Activated CD4-positive, alpha-beta T cell treated with anti-CD3 and anti-CD28 coated beads, Interleukin-2, Interleukin-4, amounts not matched to agents 100 ng/mL and 50 ng/mL, durations not matched to agents 16 hours and 8 hours (primary cell): ENCODE measurements at places on chromosomes 1 and 21.

DNA sequence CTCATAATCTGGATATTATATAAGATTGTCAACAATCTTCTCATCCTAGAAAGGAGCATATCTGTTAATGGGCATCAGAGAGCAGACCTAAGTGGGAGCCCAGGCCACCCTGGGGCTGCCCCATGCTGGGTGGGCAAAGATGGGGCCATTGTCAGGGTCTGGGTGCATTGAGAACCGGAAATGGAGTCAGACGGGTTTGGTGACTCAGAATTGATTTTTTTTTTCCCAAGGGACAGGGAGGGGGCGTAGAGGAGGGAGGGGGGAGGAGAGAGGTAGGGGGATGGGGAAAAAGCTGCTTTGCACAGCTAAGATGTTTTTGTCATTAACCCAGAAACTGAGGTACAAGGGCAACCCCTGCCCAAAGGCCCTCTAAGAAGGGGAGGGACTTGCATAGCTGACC is 1.3 kb downstream of the ATXN7L2 start:
- no peak for DNase-seq

GRCh38 chr1:48285525-48285924 is 63.0 kb downstream of the SLC5A9 start:
- no peak for DNase-seq

DNA sequence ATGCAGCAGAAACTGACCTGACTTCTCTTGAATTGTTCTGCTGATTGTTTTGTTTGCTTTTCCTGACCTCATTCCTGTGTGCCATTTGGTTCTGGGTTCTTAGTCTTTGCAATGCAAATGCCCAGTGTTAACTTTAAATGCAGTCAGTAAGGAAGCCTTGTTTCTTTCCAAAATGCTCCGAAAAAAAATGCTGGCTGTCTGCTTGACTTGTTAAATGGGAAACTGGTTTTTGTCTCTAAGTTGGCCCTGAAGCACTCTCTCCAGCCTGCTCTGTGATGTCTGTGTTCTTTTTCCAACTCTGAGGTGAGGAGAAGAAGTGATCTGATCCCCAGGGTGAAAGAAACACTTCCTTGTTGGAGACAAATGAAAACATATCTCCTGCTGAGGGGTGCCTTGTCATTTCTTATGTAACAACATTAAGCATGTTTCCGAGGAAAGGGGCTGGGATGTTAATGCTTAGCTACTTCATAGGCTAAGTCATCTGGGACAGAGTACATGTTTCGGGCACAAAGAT is 256.3 kb upstream of the ADGRL4 start:
- DNase-seq = no peak

GRCh38 chr21:14010729-14011128 is 200.0 kb downstream of the LIPI start:
- DNase-seq = no peak

GRCh38 chr1:214637722-214638458 is 34.9 kb downstream of the CENPF start:
- peak; percentile 18 for DNase-seq

GRCh38 chr21:44765231-44766013 is 36.2 kb downstream of the UBE2G2 start:
- DNase-seq = peak; percentile 37

DNA sequence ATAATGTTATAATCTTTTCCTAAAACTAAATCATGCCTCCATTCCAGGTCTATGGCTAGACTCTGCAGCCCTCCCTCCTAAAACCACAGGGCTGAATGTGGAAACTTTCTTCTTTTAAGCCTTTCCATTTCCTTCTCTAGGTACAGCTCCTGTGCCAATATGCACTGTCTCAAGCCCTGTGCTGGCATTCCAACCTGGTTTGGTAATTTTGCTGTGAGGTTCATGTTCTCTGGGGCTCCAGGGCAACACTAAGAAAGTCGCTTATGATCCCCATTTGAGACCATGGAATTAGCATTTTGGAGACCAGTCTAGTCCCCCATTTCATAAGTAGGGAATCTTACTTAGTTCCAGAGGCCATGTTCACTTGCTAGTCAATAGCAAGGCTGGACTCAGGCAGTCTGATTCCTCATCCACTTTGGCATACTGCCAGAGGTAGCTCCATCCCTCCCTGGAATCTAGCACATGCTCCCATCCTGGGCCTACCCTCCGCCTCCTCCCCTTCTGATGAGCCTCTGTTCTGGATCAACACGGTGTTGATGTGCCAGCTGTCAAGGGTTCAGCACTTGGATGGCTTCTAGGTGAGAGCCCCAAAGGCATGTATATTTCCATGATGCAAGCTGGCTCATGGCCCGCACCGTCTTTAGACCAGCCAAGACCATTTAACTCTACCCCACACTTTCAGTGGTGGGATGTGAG is 36.5 kb downstream of the ZMYND12 start:
- DNase-seq = no peak

DNA sequence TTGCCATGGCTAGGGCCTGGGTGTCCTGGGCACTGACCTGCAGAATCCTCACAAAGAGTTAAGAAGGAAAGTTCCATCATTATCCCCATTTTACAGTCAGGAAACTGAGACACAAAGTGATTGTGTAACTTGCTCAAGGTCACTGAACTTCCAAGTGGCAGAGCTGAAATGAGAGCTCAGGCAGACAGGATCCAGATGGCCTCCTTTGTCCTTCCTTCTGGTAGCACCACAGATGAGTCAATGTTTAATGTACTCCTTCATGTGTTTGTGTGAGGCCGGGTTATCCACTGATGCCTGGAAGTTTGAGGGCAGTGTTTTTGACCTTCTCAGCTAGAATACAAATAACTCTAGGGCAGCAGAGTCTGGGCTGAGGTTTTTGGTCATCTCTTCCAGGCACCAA is 207.0 kb downstream of the TNR start:
- no peak for DNase-seq

GRCh38 chr1:12778061-12778460 is 4.5 kb downstream of the PRAMEF12 start:
- DNase-seq = no peak

DNA sequence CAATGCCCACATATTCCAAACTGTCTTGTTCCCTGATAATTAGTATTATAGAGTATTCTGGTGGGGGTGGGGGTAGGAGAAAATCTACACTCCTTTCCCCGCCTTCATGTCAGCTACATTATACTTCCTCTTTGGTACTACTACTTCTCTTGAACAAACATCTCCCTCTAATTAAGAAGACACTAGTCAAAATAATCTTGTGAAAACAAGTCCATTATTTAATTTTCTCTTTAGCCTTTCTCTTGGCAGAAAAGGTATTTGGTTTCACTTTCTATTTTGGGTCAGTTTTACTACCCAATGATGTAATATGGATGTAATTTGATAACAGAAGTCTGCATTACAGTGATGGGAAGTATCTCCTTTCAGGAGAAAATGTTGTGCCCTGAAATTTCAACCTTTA is 22.5 kb downstream of the NTMT2 start:
- DNase-seq = no peak

DNA sequence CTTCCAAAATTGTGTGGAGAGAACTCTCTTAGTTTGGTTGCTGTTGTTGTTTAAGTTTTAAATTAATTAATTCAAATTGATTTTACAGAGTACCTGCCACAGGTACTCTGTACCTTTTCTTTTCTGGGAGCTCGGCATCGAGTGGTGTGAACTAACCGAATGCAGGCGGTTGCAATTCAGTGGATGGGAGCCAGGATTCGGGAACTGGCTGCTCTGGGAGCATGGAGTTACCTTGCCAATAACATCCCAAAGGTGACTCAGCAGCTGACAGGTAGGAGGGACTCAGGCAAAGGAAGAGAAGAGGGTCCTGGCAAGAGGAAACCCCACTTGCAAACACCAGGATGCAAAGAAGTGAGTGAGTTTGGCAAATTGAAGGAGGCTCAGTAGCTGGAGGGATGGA is 24.7 kb upstream of the KANK4 start:
- no peak for DNase-seq

DNA sequence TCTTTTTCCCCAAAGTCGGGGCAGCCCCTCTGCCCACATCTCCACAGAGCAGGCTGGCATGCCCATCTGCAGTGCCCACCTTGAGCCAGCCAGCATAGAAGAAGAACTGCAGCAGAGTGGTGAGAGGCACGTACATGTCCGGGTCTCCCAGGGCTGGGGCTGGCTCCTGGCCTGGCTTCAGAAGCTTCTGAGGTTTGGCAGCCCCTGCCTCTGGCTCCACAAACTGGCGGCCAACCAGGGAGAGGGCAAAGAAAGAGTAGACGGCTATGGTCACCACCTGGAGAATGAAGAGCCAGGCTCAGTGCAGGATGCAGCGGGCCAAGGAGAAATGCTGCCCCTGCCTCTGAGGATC is 3.0 kb downstream of the BEST4 start:
- DNase-seq = no peak

- DNase-seq = no peak
Observed at GRCh38 chr1:178344513-178345091, 152.2 kb downstream of the CLEC20A start.

- no peak for DNase-seq
Observed at GRCh38 chr1:212753749-212754148, 37.8 kb downstream of the NSL1 start.

DNA sequence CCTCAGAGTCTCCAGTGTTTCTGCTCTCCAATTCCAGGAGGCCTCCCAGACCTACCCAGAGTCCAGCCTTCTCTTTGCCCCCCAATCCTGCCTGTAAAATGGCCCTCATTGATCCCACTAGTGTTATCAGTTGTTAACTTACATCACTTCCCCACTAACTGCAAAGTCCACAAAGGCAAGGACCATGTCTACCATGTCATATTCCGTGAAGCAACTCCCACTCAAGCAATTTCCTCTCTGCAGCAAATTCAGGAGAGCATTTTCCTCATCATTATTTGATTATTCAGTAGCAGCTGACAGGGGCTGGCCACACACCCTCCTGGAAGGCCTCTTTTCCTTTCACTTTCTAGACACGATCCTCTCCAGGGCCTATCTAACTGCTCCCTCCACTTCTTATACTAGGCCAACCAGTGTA is 153.5 kb downstream of the RERE start:
- no peak for DNase-seq

DNA sequence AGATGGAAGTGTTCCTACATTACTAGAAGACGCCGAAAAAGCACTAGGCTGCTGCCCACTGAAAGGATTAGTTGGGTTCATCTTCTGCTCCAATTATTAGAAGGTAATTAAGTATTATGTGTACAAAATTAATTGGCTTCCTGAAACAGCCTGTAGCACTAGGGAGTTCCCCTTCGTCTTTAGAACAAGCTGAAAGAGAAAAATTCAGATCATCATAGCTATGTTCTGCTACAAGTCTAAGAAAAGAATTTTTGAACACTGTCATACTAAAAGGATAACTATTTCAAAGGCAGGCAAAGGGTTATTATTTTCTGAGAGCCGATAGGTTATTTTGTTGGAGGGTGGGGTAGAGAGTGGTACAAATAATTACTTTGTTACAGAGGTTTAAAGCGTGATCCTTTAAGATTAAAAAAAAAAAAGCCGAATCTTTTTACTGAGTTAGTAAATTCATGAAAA is at the start of gene MCM3AP:
Gene MCM3AP, minus strand, starts transcription at position 406 of the 456 bp plus-strand sequence. Its CDS starts 325 bp downstream, at position 81.
- DNase-seq = no peak

DNA sequence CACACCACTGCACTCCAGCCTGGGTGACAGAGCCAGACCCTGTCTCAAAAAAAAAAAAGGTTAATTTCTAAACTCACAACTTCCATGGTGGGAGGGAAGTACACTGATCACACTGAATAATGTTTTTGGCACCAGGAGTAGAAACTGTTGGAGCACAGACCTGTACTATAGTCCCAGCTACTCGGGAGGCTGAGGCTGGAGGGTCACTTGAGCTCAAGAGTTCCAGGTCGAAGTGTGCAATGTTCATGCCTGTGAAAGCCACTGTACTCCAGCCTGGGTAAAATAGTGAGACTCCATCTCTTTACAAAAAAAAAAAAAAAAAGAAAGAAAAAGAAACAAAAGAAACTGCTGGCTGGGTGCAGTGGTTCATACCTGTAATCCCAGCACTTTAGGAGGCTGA is 35.3 kb downstream of the TMEM50B start:
- DNase-seq = no peak

- DNase-seq = no peak
Observed at GRCh38 chr1:156122086-156122485, 7.6 kb downstream of the LMNA start.

DNA sequence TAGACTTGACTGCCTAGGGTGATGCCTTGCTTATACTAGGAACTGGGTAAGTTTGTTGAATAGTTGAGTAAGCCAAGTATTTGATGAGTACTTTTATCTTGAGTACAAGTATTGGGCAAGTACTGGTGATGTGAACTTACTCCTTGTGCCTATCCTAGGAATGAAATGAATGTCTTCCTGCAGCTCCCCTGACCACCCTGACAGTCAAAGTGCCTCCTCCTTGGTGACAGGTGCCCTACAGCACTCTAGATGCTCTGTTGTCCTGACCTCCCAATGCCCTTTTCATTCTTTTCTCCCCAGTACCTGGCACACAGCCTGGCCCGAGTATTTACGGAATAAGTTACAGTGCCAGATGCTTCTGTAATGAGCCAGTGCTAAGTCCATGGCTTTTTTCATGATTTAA is 25.5 kb downstream of the PCSK9 start:
- no peak for DNase-seq

DNA sequence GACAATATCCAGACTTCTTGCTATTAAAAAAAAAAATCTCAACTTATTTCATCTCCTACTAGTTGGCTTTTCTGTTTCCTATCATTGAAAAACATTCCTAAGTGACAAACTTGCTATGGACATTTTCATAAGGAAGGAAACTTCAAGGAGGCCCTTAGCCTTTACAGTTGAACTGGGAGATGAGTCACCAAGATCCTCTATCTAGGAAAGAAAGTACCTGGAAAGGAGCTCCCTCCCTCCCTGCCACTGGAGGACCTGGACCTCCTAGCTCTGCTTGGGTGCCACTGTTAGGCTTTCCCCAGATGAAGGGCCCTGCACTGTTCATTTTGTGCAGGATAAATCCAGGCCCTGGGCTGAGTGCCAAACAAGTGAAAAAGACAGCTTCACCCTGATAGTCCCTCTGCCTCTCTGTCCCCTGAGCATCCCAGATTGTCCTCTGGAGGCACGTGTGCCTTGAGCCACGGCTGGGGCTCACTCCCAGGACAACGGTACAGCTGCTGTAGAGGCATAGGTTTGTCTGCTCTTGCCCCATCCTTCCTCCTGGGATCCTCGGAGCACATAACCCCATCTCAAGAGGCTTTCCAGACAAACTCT is 40.2 kb upstream of the SOX13 start:
- DNase-seq = no peak

GRCh38 chr1:50917138-50918137 is 42.6 kb downstream of the FAF1 start:
- DNase-seq = no peak
